ENCODE measurements at places on chromosomes 2 and 18.

DNA sequence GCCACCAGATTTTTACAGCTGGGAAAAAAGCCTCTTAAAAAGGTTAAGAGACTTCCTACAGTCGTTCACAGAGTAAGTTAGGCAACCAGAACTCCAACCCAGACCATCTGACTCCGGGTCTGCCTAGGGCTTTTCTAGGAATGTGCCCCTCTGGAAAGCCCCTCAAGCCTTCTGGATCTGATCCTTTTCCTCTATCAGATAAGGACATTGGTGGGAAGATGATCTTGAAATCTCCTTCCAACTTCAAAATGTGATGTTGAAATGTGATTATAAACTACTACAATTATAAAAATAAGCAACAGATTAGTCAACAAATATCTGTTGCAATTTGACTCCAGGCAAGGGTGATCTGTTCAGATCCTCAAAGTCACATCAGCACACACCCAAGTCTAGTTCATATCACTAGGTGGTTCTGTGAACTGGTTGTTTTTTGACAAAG is 270.4 kb downstream of the ARHGAP15 start:
- DNase-seq: no peak

DNA sequence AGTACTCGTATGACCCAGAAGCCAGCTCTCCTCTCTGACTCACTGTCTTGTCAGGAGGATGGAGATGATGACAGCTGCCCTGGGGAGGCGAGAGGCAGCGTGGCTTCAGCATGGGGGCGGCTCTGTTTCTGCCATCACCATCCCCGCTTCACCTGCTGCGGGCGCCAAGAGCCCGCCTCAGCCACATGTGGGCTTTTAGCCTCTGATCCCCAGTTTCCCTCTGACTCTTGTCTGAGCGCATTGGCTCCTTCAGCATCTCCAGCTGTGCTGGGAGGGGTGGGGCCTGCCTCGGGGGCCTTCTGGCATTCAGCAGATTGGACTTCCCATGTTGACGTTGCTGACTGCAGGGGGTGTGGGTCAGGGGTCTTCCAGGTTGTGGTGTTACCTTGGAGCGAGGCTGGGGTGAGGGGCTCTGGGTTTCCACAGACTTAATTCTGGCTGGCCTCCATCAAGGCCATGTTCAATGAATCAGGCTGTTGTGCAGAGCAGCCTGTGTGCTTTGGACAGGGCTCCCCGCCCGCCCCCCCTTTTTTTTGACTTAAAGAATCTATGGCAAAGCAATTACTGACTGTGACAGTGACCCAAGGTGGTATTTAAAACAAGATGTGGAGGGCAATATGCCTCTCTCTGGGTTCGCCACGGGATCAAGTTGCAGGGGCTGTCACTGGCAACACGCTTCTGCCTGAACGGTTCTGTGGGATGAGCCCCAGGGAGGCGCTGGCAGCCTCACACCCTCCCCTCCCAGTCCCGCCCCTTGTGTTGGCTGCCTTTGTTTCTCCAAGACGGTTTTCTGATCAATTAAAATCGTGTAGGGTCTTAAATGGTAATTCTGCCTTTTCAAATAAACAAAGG is 228.3 kb downstream of the LDLRAD4 start:
- DNase-seq: no peak

DNA sequence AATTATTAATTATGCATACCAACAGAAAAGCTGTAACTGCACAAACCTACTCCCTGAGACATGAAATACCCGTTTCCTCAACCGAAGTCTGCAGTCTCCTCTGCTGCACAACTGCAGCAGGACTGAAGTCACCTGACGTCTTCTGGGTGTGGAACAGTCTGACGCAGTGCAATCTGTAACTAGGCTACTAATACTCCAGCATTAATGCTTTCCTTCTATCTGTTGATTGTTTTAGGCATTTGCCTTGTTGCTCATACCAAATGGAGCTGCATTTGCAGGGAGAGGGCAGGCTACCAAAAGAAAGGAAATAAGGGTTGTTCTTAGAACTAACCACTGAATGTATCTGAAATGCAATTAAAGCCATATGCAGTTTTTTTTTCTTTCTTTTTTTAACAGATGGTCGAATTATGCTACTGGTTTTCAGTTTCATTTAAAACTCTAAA is 40.1 kb downstream of the RTN4 start:
- DNase-seq: no peak

DNA sequence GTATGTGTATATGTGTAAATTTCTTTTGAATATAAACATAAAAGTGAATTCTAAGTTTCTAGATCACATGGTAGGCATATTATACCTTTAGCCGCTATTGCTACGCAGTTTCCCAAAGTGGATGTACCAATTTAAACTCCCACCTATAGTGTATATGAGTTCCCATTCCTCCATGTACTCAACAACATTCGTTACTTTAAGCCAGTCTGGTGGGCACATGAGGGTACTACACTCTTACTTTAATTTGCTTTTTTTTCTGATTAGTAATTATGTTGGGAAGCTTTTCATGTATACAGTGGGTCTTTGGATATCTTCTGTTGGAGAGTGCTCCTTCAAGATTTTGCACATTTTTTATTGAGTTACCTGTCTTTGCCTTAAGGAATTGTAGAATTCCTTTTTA is 683.8 kb downstream of the ERBB4 start:
- no peak for DNase-seq

DNA sequence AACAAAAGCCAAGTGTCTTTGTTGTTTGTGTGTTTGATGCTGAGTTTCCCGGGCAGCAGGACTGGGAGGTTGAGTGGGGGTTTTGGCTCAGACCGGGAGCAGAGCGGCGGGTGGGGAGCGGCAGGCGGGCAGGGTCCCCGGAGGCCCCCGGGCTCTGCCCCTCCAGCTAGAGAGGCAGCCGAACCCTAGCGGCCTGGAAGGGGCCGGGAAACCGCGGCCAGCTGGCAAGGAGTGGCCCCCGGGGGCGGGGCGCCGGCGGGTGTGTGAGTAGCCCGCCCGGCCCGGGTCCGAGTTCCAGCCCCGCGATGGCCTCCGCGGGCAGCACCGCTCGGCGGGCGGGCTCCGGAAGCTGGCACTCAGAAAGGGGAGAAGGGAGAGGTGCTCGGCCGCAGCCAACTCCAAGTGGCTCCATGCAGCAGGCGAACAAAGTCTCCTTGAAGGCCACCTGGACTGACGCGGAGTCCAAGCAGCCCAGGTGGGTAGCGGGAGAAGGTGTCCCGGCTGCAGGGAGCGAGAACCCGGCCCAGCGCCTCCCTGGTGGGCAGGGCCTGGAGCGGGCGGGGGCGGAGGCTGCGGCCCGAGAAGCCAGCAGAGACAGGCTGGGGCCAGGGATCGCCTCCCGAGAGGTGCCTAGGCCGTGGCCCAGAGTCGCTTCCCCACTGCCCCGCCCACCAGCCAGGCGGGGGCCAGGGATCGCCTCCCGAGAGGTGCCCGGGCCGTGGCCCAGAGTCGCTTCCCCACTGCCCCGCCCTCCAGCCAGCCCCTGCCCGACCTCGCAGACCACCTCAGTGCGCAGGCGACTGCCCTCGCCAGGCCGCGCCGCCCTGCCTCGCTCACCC is at the start of gene ANKRD53:
TSS of gene ANKRD53 (plus strand) at position 290 of the 839 bp plus-strand sequence. CDS start at position 306, 16 bp downstream.
- no peak for DNase-seq

DNA sequence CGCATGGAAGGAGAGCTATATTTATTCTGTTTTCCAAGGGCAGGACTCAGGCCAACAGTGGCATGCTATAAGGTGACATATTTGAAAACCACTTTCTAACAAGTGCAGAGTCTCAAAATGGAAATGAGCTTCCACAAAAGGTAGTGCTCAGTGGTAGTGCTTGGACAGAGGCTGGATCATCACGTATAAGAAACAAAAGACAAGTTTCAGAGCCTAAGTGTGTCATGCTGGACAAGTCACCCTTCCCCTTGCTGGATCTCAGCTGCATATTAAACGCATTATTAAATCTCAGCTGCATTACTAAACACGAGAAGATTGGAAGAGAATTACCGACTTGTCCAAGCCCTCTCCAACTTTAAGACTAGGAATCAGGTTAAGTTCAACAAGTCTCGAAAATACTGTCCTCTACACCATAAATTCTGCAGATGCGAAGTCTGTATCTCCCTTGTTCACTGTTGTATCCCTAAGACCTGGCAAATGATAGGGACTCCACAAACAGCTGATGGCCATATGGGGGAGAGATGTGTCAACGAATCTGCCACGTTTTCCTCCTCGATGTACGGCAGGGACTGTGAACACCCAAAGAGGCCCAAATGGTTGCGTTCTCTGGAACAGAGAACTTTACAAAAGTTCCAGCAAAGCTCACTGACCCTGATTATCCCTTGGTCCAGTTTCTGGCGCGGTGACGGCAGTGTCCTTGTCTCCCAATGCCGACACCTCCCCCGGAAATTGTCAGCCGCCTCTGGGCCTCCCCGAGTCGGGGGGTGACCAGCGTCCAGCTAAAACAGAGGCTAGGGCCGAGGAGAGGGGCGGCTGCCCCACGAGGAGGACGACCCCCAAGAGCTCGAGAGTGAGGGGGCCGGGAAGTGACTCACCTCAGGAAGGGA is 611 bp downstream of the NOL10 start:
- no peak for DNase-seq

- no peak for DNase-seq
These were observed 500.2 kb upstream of the HS6ST1 start for GRCh38 chr2:128818704-128819491.

DNA sequence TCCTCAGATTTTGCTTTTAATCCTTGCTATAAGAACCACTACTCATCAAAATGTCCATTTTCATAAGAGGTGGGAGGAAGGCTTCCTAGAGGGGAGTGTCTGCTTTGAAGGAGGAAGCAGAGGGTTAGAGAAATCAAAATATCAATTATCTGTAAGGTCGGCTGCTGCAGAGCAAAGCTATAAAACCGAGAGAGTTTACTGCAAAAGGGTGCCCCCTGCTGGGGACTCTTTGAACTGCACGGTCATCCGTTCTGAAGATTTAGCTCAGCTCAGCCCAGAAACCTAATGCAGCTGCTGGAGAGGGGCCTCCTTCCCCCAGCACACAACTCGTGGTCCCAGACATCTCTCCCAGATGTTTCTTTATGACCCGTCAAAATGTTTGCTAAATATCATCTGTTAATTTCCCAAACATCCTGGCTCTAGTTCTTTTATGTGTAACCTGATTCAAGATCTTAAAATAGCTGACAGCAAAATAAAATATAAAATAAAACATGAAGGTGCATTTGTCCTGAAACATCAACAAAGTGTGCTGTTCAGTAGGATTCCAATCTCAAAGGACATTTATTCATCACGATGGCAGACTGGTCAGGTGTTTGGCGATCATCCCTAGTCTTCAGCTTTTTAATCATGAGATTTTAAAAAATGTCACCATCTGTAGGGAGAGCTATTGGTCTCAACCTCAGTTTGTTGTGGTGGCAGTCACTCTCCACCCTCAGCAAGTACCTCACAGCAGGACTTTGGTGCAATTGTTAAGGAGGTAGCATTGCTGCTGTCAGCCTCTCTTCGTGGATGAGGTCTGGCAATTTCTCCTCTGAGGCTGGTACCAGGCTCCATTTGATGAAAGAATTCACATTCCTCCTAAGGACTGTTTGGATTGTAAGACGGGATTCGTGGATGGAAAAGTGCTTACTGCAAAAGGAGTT is 185.9 kb downstream of the MTX2 start:
- DNase-seq: peak; percentile 75

DNA sequence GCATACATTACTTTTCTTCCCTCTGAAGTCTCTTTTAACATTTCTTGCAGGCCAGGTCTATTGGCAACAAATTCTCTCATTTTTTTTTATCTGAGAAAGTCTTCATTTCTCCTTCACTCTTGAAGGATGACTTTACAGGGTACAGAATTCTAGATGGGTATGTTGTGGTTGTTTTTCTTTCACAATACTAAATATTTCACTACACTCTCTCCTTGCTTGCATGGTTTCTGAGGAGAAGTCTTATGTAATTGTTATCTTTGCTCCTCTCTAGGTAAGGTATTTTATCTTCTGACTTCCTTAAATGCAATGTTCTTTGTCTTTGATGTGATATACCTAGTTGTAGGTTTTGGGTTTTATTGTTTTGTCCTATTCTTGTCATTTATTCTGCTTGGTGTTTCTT is 371.1 kb downstream of the FIGN start:
- DNase-seq: no peak

GRCh38 chr2:134333646-134334189 is 79.8 kb downstream of the MGAT5 start:
- no peak for DNase-seq

GRCh38 chr2:46284260-46284659 is 12.9 kb upstream of the EPAS1 start:
- DNase-seq: no peak

GRCh38 chr2:3631851-3632659 is 25.9 kb upstream of the ALLC start:
- DNase-seq: no peak

DNA sequence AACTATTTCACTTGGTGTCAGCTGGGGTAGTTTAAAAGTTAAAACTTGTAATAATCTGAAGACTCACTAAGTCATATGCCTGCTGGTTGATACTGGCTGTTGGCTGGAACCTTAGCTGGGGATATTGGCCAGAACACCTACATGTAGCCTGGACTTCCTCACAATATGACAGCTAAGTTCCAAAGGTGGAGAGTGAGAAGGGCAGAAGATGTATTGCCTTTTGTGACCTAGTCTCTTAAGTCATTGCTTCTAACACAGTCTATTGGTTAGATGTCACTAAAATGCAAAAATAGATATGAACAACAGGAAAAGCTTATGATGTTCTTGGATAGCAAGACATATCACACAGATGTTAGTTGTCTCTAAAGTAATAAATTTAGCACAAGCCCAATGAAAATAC is 113.2 kb upstream of the CHAC2 start:
- no peak for DNase-seq

GRCh38 chr2:67652679-67653078 is 255.5 kb downstream of the ETAA1 start:
- no peak for DNase-seq

DNA sequence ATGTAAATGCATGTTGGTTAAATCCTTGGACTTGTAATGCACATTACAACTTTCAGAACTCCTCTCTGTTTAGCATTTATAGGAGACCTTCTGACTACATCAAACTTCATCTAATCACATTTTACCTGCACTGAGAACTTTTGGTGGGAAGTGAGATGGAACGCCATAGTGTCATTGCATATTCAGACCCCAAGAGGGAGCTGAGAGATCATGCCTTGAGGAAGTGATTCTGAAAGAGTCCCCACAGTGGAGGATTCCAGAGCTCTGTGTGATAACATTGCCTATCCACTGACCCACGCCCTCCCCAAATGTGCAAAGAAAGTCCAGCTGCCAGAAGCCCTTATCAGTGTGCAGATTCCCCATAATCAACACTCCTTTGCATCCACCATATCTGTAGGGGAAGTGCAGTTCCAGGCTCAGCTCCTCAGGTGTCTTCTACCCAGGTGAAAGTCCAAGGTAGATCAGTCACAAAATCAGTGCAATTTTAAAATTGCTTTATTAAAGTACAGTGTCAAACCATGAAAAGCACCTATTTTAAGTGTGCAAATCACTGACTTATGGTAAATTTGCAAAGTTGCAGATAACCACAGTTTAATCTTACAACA is 212.4 kb downstream of the RPIA start:
- DNase-seq: no peak

GRCh38 chr2:46915281-46915810 is at the start of gene MCFD2:
Gene MCFD2 (minus strand): TSS chr2:46915806. CDS start chr2:46909171, 6,635 bp downstream.
- no peak for DNase-seq

DNA sequence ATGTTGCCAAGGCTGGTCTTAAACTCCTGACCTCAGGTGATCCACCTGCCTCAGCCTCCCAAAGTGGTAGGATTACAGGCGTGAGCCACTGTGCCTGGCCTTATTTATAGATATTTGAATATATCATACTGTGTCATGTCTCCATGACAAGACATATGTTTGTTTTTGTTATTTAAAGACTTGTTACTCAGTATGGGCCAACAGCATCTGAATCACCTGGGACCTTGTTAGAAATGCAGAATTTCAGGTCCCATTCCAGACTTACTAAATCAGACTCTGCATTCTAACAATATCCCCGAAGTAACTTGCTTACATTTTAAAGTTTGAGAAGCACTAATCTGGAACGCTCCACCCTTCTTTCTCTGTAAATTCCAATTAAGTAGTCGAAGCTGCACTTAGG is 33.2 kb downstream of the RPE start:
- DNase-seq: no peak

All from NCI-H2081 treated with DMSO at 0.1 percent for 48 hours (cell line).